Muscle of back (tissue), 13 donors: ENCODE measurements at places on chromosomes 11 and 22.
A peak's percentile ranks its signal among the peaks of the same experiment; 100 is the strongest.

DNA sequence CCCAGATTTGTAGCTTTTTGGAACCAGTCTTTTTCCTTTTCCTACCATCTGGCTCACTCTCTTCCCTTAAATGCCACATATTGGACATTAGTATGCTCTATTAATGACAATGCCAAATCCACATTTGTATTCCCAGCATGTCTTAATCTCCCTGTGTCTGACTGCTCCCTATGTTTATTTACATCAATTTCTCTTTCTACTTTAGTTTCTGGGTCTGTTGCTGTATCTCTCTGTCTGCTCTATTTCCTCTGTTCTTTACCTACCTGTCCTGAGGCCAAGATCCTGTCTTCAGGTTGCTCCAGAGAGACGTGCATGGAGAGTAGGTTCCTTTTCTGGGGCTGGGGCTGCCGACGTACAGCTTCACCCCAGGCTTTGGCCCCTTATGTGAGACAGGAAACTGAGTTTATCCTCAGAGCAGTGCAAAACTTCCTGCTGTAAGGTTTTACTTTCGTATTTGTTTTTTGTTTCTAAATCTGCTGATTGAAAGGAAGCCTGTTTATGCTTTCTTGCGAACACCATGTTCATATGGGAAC, 25.6 kb downstream of the OR2AG2 start:
- peak; percentile 49 for DNase-seq

GRCh38 chr11:133951327-133952198, 5.2 kb downstream of the IGSF9B start:
- DNase-seq: no peak

DNA sequence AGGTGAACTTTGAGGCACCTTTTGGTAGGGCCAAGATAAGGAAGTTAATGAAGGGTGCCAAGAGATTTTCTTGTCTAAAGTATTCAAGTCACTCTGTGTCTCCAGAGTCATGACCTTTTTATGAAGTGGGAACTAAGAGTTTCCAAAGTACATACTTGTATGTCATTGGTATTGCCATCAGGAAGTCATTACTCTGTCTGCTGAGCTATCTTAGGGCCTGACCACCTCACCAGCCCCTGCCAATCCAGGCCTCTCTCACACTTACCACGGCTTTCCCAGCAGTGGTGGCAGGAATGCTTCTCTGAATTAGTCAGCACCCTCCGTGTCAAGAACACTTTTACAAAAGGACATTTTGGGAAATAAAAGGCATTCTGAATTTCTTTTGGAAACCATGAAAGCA, 192.8 kb upstream of the MTNR1B start:
- no peak for DNase-seq

GRCh38 chr22:28963362-28963761, 80.0 kb downstream of the ZNRF3 start:
- no peak for DNase-seq

GRCh38 chr11:114060392-114061047, 1.0 kb downstream of the ZBTB16 start:
- peak; percentile 88 for DNase-seq

- no peak for DNase-seq
These were observed 72.9 kb upstream of the CD44 start for GRCh38 chr11:35066030-35066429.

DNA sequence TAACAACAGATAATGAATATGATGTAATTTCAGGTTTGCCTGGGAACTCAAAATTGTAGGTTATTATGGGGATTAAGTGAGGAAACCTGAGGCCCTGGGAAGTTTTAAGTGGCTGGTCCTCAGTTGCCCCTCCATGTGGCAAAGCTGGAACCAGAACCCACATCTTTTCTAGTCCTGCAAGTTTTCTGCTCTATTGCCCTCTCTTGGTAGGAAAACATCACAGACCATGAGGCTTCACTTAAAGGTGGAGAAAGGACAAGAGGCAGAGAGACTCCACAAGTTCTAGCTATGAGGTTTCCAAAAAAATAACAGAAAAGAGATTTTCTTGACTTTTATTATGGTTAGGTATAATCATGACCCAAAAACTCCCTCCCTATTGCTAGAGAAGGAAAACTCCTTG, 115.5 kb upstream of the DDI1 start:
- DNase-seq: no peak

- no peak for DNase-seq
These were observed 71.0 kb downstream of the TRIM29 start for GRCh38 chr11:120066738-120067437.
